ENCODE measurements at places on chromosomes 5 and 9.

DNA sequence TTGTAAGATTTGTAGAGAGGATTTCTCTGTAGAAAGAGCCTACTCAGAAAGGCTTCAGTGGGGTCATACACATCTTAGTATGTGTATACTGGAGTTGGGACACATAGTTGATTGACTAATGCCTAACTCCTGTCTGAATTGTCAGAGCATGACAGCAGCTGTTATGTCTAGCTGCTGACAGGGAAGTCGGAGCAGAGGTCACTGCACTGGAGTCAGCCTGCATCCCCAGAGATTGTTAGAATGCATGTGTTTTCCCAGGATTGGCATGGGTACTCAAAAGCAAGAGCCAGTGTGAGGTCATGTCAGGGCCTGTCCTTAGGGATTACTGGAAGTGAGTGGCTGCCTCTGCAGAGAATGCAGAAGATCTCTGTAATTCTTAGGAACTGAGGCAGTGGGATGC, 82.7 kb downstream of the ITGA1 start:
- no peak for DNase-seq

DNA sequence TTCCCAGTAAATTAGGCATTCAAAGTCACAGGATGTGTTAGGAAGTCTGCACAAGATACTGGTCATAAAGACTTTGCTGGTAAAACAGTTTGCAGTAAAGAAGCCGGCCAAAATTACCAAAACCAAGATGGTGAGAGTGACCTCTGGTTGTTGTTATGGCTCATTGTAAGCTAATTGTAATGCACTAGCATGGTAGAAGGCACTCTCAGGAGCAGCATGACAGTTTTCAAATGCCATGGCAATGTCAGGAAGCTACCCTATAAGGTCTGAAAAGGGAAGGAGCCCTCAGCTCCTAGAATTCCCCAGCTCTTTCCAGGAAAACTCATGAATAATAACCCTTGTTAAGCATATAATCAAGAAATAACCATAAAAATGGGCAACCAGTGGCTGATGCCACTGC, 64.3 kb upstream of the TNC start:
- DNase-seq: no peak

DNA sequence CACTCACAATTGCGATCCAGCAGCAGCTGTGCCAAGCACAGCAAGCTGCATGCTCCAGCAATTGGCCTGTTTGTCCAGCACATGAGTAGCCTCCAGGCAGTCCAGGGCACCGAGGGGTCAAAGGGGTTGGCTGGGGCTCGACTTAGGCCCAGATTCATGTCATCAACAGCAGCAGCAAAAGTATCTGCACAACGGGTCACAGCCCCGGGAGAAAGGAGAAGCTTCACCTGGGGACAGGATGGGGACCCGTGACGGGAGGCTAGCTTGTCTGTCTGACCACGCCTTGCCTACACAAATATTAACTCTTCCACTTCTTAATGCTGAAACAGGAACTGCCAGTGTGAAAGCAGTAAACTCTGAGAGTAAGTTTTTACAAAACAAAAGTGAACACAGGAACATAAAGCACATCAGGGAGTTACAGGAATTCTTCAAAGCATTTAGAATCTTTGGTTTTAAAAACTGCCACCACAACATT, 191.2 kb downstream of the PIK3R1 start:
- no peak for DNase-seq

DNA sequence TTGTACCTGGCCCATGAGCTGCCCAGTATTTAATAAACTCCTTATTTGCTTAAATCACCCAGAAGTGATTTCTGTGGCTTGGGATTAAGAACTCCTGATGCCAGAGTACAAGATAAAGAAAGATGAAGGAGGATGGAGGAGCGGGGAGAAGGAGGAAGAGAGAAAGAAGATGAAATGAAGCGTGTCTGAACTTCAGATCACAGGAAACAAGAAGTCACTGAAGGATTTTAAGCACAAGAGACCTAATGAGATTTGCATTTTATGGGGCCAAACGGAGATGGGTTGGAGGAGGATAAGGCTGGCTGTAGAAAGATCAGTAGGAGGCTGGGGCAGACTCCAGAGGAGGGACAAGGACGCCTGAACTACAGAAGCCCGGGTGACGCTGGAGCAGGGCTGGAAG, 3.1 kb downstream of the EIF4E1B start:
- no peak for DNase-seq

DNA sequence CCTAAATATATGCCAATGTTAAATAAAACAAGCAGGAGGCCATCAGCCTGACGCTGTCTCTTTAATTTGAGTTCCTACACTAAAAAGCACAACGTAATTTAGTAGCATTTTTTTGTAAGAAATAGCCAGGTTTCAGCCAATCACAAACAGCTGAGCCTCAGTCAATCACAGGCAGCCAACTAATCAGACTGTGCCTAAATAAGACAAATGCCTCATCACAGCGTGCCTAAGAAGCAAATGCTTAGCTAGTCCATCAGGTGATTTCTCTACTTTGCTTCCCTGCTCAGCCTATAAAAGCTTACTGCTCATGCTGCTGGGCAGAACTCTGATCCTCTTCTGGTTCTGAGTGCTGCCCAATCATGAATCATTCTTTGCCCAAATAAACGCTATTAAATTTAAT, 38.3 kb upstream of the RORB start:
- DNase-seq: no peak

DNA sequence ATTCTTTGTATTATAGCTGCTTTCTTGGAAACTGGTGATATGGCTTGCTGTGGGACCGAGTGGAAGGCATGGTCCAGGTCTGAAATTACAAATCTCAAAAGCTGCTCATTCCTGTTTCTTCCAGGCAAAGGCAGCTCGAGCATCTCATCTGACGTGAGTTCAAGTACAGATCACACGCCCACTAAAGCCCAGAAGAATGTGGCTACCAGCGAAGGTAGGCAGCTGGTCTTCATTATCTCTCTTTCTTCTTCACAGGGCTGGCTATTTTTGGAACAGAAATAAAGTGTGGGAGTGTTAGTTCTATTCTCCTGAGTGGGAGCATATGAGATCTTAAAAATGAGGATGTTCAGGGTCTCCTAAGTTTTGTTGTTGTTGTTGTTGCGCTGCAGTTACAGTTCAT, 115.9 kb downstream of the FBXL7 start:
- no peak for DNase-seq

DNA sequence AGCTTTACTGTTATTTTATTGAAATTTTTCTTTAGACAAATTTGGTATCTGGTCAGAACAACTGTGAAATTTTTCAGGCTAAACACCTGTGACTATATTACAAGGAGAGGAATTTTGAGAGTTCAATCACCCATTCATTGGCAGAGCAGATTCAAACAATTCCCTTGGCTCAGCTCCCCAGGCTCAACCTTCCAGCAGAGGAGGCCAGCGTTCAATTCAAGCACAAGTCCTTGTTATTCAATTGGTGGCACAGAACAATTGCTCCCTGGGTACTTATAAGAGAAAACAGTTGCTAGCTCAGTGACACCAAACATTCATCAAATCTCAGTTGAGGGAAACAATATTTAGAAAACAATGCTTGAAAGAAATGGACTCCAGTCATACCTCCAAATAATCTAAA, 83.3 kb downstream of the SUSD1 start:
- DNase-seq: no peak

Measured in HL-60 (cell line).